ENCODE measurements at places on chromosomes 4 and X.

DNA sequence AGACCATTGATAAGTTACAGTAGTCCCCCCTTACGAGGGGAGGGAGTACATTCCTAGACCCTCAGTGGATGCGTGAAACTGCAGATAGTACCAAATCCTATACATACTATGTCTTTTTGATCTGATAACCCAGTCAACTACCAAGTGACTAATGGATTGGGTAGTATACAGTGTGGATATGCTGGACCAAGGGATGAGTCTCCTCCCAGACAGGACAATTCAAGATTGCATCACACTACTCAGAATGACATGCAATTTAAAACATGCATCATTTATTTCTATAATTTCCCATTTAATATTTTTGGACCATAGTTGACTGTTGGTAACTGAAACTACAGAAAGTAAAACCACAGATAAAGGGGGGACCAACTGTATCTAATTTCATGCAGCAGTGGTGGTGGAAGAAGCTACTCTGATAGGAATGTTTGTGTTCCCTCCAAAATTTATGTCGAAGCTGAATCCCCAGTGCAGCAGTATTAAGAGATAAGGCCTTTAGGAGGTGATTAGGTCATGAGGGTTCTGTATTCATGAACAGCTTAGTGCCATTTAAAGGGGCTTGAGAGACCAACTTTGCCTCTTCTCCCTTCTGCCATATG is 11.9 kb downstream of the HADH start:
- DNase-seq, result no peak

GRCh38 chr4:185004562-185005218 is 13.6 kb upstream of the HELT start:
- no peak for DNase-seq

DNA sequence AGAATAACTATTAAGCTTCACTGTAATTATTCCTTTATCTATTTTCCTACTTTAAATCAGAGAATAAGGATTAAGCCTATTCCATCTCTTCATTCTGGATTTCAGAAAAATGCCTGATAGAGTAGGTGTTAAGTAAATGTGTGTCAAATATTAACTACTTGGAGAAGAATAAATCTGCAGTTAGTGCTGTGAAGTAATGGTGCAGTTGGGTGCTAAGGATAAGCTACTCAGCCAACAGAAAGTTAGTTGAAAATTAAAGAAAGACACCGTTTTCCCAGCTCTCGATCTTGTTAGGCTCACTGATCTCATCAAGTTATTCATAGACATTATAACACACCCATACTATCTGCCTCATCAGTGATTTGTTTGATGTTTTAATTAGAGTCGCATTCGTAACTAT is 7.1 kb downstream of the PF4V1 start:
- DNase-seq, result no peak

GRCh38 chrX:103793545-103793940 is 16.9 kb downstream of the PLP1 start:
- no peak for DNase-seq

DNA sequence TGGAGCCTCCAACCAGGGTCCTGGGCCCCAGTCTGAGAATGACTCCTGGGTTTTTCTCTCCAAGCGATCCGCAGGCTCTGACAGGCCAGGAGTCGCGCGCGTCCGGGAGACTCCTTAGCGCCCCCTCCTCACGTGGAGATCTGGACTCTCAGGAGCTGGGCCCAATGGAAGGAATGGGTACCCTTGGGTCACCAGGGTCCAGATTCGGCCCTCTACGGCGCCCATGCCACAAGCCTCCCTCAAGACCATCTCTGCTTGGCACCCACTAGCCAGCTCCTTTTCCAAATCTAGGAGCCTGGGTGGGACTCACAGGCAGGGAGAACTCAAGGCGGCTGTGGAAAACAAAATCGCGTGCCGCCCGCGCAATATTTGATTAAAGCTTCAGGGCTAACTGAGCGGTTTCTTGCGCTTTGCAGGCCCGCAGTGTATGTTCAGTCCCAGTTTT is 7.1 kb downstream of the HAND2 start:
- DNase-seq, result no peak

DNA sequence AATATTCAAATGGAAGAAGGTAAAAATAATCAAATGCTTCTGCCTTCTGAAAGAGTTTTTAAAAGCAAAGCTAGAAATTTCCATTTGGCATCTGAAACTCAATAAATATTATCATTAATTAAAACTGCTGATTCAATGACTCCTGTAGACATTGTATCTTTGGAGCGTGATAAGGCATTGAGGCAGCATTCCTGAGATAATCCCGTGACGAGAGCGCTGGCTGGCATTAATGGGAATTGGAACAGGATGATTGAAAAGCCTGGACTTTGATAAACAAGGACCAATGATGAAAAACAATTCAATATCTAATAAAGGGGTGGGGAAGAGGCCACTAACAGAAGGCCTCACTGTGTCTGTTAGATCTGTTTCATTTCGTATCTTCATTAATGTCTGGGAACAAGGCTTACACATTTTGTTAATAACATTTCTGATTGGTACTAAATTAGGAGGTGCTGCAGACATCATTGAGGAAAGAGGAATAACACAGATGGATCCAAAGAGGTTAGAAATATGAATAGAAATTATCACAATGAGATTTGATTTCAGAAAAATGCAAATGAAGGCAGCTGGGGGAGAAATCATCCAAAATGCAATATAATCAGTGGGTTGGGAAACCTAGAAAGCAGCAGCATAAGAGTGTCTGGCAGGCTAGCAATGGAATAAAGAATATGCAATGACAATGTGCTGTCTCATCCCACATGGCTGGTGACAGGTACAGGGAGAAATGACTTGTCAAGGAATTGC is 102.3 kb downstream of the SCD5 start:
- no peak for DNase-seq

DNA sequence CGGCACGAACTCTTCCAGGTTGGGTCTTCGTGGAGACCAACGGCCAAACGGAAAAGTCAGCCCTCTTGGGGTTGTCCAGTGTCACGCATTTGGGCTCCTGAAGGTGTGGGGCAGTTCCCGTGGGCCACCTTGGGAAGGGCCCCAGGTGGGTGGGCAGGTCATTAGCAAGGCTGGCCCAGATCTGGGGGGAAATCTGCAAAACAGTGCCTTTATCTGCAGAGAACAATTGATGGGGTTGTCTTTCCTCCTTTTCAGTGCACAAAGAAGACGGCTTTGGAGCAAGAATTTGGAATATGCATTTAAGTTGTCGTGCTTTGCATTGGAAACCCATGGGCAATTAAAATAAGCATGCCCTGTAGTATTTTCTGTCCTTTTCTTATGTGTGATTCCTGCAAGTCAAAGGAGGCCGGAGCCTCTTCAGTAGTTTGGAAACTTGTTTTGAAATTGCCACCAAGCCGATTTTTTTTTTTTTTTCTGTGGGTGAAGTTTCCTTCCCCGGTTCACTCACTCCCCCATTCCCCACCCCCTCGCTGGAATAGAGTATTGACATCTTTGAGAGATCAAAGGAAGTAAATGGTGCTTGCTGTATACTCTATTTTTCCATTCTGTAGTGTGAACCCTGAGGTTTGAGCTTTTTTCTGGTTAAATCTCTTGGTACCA is 9.8 kb downstream of the ZIC3 start:
- no peak for DNase-seq

GRCh38 chrX:1487401-1487800 is 34.7 kb upstream of the ASMTL start:
- no peak for DNase-seq

DNA sequence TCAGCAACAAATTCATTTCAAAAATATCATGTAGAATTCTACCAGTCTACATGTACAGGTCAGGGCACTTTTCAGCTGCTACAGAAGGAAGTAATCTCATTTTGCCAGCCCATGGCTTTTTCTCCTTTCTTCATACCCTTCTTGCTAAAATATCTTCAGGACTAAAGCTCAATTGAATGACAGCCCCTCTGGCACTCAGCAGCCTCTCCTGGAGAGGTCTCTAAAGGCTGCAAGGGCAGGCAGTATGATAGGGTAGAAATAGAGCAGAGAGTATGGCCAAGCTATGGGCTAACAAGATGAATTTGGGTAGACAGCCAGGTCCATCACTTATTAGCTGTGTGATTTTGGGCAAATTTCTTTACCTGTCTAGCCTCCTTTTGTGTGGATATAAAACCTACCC is 224.6 kb upstream of the RPL34 start:
- DNase-seq, result no peak

GRCh38 chrX:40120838-40121580 is 23.3 kb upstream of the BCOR start:
- DNase-seq, result no peak

DNA sequence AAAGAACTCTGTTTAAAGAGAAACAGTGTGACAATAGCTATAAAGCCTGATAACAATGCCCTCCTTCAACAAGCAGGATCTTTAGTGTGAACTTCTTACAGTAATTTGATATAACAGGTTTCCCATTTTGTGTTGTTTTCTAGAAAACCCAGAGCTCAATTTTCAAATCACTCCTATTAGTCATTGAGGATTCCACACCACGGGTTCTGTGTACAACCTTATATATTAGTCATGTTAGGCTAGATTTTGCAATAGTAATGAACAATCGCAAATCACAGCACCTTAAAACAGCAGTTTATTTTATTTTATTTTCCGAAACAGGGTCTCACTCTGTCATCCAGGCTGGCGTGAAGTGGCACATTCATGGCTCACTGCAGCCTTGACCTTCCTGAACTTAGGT is 1020.9 kb upstream of the INTU start:
- DNase-seq, result no peak

GRCh38 chr4:45363931-45364330 is 637.6 kb upstream of the GNPDA2 start:
- DNase-seq, result no peak

GRCh38 chr4:163556177-163556576 is 61.7 kb downstream of the TMA16 start:
- no peak for DNase-seq

DNA sequence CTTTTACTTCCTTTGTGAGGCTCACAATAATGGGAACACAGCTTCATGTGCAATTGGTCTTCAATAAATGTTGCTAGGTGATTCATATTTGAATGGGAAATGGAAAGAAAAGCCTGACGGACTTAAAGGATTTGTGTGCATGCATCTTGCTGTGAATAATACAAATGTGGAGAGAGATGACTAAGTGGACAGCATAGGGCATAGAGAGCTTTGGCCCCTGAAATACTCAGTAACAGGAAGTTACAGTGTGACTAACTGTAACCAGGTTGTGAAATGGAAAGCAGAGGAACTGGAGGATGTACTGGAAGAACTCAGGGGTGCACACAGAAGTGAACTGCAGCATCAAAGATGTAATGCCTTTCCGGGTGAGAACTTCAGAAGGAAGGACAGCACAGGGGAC is 206.7 kb downstream of the MGST2 start:
- DNase-seq, result no peak

DNA sequence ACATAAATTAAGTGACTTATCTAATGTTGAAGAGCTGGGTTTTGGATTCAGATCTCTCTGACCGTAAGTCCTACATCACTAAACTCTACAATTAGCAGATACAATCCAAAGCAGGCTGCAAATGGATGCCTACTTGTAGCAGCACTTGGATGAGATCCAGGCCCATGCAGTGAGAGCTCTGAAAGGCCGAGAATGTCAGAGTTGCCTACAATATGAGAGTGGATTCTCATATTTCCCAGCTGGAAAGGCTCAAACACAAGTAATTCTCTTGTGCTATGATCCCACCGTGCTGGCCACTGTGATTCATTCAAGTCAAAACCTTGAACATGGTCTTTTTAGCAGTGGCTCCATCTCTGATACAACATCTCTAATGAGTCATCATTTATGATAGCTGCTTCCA is 125.4 kb upstream of the CHRDL1 start:
- DNase-seq, result no peak

DNA sequence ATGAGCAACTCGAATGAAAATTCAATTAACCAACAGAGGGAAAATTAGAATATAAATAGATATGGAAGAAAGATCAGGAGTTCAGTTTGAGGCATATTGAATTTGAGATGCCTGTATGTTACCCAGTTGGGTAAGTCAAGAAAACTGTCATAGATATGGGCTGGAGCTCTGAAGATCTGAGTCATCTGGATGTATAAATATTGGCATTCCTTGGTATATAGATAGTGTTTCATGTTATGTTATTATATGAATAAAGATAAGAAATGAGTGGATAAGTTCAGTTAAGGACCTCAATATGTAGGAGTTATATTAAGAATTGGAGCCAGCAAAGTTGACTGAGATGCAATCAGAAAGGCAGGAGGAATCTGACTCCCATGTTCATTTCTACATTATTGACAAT is 543.6 kb upstream of the SMIM31 start:
- no peak for DNase-seq

DNA sequence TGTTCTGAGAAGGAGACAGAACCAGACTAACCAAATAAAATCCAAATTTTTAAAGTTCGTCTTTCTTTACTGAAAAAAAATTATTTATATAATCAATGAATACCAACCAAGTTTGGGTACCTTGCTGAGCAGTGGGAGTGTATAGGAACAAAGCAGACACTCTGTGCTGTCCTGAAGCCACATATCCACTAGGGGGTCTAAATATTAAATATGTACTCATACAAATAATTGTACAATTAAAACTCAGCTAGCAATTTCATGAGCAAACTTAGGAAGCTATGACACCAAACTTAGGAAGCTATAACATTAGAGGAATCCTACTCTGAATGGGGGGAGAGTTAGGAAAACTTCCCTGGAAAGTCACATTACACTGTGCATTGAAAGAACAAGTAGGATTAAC is 582.0 kb upstream of the EPHA5 start:
- no peak for DNase-seq

DNA sequence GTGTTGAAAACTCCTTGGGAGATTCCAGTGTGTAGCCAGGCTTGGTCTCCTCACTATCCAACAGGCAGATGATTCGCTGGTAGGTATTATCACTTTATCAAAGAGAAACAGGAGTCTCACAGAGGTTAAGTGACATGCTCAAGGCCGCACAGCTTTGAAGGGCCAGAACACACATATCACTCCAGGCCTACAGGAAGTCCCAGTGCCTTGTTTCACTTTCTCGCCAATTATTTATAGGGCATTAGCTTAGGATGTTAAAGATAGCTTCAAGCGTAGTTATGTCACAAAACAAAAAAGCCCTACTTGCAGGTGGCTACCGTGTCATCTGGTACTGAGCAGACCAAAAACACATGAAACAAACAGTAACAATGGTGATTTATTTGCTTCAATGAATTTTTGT is 13.2 kb downstream of the ATP8A1 start:
- no peak for DNase-seq
